ENCODE measurements at places on chromosomes 6 and 20. TPM values are rescaled to one million over a fixed set of nuclear protein-coding genes. Genes with fewer than 3 reads are reported as not detected.

SMOC2 gene
- 3.9 TPM for total RNA-seq

DNA sequence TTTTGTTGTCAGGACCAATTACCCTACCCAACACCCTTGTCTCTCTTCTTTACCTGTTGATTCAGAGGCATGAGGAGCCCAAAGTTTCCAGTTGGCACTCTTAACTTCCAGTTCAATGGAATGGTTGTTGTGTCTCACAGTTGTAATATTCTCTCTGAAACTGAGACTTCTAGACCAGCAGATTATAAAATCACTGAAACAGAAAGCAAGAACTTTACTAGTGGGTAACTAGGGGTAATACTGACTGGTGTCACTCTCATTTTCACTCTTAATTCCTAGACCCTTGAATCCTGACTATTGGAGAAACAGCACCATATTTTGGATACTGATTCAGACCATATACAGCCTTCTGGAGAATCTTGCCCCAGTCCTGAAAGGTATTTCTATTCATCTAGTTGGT is 140.2 kb upstream of the MMS22L start:
- no peak for DNase-seq

DNA sequence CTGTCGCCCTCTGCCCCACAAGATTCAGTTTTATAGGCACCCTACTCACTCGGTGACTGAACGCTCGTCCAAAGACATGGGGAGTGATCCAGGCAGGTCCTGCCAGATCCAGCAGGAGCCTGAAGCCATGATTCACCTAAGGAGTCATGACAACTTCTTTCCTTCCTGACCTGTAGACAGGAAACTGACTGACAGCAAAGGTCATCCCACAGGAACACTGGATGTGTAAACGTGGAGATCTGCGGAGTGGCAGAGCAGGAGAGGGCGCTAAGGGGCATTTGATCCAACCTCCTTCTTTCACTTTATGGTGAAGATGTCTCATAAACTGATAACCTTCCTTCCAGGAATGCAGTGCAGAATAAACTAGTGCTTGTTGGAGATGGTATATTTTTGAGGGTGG is 192.2 kb downstream of the GJA10 start:
- no peak for DNase-seq

DNA sequence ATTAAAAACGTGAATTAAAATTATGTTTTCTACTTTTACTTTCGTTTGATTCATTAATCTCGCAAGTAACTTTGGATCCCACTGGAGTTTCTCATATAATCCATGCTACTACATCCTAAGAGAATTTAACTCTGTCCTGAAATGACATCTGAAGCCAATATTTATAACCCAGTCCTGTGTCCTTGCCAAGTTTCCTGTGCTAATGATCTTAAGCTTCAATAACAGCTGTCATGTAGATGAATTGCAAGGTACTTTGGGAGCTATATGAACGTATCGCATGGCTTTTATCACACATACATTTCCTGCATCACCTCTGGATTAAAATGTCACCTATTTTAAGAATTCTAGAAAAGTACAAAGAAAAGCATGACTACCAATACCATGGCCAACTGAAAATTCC is 833.8 kb upstream of the CITED2 start:
- no peak for DNase-seq

DNA sequence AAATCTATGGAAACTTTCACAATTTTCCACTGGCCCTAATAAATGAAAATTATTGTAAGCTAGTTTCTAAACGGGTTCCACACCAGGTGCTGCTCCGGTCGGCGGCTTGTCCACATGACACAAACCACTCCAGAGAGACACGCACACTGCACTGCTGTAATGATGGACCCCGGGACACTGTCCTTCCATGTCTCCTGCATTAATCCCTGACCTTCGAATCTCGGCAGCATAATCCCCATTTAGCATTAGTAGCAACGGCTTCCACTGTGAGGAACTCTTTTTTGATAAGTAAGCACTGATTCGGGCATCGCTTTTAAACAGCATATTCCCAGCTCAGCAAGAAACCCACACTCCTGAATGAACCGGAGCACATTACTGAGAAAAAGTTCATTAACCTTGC is 43.5 kb downstream of the INSM1 start:
- no peak for DNase-seq

GRCh38 chr6:124963416-124963785 is 1.2 kb downstream of the RNF217 start:
- peak; percentile 37 for DNase-seq

- DNase-seq = peak; percentile 82
Measured at GRCh38 chr6:7145885-7146828, 38.4 kb downstream of the RREB1 start.

DNA sequence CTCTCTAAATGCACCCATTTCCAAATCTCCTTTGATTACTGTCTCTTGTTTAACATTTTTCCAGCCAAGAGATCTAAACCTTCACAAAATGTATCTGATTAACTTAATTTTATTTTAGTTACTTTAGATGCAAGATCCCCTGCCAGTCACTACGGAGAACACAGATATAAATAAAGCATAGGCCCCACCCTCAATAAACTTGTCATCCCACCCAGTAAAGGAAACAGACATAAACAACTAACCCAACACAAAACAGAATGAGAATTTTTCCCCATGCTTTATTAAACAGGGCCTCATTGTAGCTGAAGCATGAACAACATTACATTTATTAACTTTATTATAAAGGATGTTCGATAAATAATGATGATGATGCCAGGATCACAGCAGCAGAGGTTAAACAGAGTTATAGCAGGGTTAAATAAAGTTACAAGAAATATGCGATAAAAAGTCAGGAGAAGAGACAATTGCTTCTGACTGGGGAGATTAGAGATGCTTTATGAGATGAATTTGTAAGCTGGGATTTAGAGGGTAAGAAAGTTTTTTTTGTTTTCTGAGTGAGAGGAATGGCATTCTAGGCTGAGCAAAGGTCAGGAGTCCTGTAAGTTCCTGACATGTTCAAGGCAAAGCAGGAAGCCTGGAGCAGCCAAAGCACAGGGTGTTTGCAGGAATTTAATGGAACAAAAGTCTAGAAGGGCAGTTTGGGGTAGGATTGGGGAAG is 41.1 kb downstream of the TFAP2A start:
- no peak for DNase-seq

- no peak for DNase-seq
Measured at GRCh38 chr6:20213271-20213798, 1.1 kb upstream of the MBOAT1 start.

GRCh38 chr6:85058806-85059205 is 294.4 kb upstream of the TBX18 start:
- DNase-seq = no peak

- no peak for DNase-seq
Measured at GRCh38 chr6:37756135-37756534, 58.5 kb upstream of the MDGA1 start.

All from lung (tissue), 17 donors.